Heart left ventricle (tissue), 16 donors: ENCODE measurements at places on chromosomes 13 and 19.
A peak's percentile ranks its signal among the peaks of the same experiment; 100 is the strongest.

DNA sequence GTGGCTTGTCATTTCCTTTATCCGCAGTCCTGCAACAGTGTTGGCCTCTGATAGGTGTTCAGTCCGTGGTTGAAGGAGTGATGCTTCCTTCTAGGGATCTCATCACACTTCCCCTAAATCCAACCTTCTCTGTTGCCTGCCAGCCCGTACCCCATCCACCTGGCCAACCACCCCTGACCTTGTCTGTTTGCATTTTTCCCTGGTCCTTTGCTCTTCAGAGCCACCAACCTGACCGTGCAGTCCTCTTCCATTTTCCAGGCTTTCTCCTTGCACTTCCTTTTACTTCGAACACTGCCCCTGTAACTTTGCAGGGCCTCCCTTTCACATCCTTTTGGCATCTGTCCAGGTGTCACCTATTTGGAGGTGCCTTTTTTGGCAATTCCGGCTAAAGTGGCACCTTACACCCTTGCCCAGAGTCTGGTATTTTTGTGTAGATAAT, 696 bp downstream of the ZNF460 start:
- DNase-seq, result no peak

- DNase-seq, result no peak
Measured at GRCh38 chr19:7769171-7769570, 6.1 kb downstream of the CLEC4M start.

DNA sequence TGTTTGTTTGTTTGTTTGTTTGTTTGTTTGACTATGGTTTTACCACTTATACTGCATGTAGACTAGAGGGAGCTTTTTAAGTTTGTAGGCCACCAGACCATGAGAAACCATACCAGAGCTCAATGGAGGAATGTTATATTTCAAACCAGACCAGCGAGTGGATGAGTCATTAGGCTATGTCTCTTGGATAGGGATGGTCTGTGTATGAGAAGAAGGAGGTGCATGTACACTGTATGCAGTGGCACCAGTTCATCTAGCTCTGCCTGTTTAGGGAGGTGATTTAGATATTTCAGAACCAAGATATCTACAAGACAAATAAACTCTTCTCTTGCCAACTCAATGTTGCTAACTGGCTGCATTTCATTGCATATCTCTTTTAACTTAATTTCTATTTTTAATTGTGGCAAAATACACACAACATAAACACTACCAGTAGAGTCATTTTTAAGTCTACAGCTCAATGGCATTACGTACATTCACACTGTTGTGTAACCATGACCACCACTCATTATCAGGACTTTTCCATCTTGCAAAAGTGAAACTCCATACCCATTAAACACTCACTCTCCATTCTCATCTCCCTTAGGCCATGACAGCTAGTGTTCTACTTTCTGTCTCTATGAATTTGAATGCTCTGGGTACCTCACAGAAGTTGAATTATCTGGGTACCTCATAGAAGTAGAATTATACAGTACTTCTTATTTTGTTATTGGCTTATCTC, 29.2 kb downstream of the SYDE1 start:
- no peak for DNase-seq

DNA sequence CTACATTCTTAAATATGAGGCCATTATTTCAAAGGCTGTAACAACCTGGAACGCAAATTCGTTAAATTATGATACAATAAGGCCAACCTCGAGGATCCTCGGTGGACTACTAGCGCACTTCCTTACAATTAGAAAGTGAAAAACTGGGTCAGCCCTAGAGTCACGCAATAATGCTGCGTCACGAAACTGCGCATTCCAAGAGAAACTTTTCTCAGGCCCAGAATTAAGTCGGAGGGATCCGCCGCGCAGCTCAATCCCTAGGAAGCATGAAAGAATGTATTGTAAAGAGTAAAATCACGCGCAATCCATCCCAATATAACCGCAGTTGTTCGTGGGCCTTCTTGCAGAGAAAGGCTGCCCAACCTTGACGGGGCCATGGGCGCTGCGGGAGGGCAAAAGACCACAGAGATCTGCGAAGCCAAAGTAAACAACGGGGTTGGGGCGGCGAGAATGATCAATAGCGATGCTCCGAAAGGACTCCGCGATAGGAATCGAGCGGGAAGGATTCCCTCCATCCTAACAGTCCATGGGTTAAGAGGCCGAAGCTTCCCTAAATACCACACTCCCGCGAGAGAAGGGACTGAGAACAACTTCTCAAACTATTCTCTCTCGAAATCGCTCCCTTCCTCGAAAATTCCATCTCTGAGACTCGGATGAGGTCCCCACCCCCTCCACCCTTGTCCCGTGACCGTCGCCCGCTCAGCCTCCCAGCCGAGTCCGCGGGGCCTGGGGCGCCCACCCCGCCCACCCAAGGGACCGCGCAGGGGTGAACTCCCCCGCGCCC, 564 bp downstream of the SPART start:
- peak; percentile 68 for DNase-seq

- DNase-seq, result peak; percentile 85
Measured at GRCh38 chr19:35935911-35936737, at the start of gene LRFN3. Gene LRFN3, plus strand, starts transcription at chr19:35936374. Its CDS starts 3,052 bp downstream, at chr19:35939426.

GRCh38 chr19:14168993-14169392, 32.6 kb upstream of the ASF1B start:
- DNase-seq, result no peak

GRCh38 chr19:56142087-56142787, 1.1 kb downstream of the ZNF444 start:
- no peak for DNase-seq
